ENCODE measurements at places on chromosomes 6 and 20.

DNA sequence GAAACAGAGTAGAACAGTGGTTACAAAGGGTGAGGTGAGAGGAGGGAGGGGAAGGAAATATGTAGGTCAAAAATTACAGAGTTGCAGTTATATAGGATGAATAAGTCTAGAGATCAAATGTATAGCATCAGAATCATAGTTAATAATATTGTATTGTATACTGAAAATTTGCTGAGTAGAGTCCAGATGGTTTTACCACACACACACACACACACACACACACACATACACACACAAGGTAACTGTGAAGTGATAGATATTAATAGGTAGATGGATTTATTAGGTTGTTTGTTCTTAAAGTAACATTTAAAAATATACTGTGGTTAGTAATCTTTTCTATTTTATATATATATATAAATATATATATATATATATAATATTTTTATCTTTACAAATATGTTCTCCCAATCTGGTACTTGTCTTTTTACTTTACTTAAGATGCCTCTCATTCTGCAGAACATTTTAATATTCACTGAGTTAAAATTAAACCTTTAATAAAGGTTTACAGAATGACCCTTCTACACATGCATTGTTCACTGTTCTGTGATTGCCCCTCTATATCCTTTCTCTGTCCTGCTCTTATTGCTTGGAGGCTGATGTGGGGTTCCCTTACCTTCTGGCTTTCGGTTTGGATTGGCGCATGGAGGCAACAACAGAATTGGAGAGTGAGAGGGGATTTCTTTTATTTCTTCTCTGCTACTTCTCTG, 408 bp downstream of the PTCHD4 start:
- no peak for DNase-seq

DNA sequence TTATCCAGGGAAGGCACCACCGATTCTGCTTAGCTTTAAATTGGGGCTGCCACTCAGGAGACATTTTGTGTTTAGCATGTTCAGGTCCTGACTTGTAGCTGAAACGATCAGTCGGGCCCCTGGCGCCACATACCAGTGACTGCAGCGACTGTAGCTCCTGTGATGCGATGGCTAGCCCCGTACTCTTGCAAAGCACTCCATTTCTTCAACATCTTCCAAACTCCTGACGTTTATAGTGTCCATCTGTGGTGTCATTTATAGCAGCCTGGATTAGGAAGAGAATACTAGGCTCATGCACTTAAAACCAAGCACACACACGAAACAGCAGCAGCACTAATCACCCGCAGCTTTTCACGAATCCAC, 13.0 kb downstream of the POU3F2 start:
- DNase-seq: no peak

- DNase-seq: no peak
Measured at GRCh38 chr20:23507346-23507745, 16.4 kb downstream of the CST8 start.

DNA sequence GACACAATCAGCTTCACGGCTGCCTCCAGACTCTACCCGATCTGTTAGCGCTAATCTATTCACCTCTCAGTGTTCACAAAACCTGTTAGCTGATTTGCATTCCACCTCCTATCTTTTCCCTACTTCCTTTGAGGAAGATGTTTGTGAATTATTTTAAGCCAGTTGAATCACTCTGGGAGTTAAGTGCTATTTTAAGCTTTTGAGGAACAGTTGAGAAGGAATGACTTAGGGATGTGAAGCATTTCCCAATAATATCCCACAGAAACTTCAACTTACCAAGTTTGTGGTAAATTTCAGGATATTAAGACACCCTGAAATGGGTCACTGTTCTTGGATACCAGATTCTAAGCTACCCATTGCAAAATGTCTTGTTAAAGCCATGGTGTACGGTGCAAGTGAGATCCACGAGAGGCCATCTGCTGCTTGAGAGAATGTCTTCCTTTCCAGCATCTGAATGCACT, 145.2 kb upstream of the CITED2 start:
- DNase-seq: no peak

- DNase-seq: no peak
Measured at GRCh38 chr6:111761783-111762312, 111.4 kb downstream of the FYN start.
